ENCODE measurements at places on chromosomes 1 and 21.

DNA sequence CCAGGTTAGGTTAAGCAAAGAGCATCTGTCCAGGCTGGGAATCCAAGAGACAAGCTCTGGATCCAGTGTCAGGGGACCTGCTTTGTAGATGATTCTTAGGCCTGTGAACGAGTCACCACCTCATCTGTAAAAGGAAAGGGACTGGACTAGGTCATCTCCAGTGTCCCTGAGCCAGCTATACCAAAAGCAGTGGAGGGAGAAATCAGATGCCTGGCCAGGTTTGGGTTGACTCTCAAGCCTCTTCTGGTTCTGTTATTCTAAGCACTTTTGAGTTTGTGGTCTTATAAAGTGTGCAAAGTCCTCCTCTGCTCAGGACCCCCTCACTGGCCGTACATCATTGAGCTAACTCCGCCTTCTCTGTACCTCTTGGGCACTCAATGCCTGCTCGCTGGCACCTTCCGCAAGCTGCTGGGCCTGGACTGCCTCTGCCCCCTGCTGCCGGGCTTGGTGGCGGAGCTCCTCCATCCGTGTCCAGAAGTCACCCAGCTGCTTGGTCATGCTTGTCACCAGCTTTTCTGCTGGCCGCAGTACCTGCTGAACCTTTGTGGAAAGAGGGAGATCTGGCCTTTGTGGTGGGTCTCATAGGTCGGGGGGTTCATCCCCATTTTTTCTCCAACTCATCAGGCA, 33.6 kb downstream of the CAMK1G start:
- no peak for DNase-seq

DNA sequence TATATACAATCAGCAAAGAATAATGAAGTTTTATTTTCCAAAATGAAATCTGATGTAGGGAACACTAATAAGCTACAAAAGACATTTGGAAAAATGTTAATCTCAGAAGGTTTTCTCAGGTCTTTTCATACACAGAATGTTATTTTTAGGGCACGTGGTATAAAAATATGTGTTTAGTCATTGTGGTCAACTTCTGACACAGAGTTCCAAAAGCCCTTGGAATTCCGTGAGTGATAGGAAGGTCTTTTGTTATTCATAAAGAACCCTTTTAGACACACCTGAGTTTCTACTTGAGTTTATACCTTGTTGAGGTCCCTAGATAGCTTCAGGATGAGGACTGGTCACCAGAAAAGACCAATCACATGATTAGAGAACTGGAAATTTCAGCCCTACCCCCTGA, 277.6 kb upstream of the NCAM2 start:
- no peak for DNase-seq

DNA sequence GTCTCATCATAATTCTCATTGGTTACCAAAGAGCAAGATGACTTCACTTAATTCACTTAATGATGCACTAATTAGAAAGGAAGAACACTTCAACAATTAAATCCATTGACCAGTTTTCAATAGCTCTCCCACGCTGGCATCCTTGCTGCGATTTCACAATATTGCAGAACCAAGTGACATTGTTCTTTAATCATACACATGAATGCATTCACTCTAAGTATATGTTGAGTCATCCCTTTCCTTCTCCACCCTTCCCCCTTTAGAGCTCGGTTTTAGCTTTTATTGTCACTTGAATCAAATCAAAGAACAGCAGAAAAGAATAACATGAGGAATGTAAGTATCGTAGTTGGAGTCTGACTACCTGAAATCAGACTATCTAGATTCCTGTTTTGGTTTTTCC, 233.6 kb upstream of the FMN2 start:
- no peak for DNase-seq

DNA sequence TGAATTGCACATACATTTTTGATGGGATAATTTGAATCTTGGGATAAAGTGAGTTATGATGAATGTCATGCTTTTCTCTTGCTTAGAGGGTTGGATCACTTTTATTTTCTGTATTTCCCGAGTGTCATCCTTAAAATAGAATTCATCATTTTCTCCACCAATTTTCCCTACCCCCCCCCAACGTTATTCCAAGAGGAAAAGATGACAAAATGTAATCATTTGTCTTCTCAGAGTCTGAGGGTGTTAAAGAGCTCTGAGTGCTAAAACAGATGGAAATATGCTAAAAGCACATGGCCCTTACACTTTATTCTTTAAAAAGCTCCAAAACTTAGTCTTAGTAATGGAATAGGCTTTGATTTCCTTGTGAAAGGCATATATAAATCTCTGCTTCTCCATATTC, 81.4 kb downstream of the CHRM3 start:
- no peak for DNase-seq

GRCh38 chr1:182035097-182035770, 26.3 kb downstream of the ZNF648 start:
- DNase-seq = peak; percentile 9

GRCh38 chr1:39391691-39392679, 99.5 kb upstream of the BMP8A start:
- peak; percentile 59 for DNase-seq

Measured in activated CD4-positive, alpha-beta T cell treated with anti-CD3 and anti-CD28 coated beads, Interleukin-2, Interleukin-6, amounts not matched to agents 100 ng/mL and 50 ng/mL, durations not matched to agents 16 hours and 8 hours (primary cell).